Activated CD4-positive, CD25-positive, alpha-beta regulatory T cell treated with anti-CD3 and anti-CD28 coated beads, Interleukin-2, amount 50 U/mL, for 72 hours (primary cell): ENCODE measurements at places on chromosomes 12 and 14.
A peak's percentile ranks its signal among the peaks of the same experiment; 100 is the strongest.

GRCh38 chr12:90262251-90262650 is 553.6 kb upstream of the ATP2B1 start:
- DNase-seq, result no peak

DNA sequence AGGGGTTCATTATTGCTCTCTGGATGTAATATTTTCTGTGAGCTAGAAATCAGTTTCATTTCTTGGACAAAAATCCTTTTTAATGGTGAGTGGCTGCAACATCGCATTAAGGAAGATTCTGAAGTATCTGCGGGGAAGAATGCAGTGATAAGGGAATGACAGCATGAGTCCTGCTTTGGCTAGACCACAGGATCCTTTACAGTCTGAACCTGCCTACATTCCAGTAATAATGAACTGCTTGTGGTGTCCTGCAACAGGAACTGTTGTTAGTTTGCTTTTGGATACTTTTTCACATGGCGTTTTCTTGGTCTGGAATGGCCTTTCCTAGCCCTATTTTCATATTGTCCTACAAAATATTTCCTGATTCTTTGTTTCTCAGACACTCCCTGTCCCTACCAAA is 15.7 kb downstream of the MDM2 start:
- DNase-seq, result no peak

DNA sequence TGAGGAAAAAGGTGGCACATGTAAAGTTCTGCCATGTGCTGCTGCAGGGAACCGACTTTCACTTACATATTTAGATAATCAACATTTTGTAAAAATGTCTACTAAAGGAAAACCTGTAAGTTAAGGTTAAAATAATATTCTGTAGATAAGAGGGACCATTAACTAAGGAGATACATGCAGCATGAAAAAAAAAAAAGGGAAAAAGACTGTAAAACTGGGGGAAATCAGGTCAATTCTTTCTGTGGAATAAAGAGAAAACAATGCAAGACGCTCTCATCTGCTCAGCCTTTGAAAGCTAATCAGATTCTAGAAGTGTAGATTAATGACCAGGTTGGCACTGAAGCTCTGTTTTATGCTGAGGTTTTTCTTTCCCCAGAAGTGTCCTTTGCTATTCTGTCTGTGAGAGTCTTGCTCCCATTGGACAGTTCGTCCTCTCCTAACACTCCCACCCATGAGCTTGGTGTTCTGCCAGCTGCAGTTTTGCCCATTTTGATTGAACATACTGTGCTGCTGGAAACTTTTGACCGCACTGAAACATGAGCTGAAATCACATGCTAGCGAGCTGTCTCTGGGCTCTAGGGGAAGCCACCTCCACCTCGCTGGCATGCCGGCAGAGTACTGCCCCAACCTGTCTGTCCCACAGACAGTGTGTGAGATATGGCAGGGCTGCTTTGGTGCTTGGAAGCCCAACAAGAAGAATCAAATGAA is 39.7 kb downstream of the PPTC7 start:
- no peak for DNase-seq

DNA sequence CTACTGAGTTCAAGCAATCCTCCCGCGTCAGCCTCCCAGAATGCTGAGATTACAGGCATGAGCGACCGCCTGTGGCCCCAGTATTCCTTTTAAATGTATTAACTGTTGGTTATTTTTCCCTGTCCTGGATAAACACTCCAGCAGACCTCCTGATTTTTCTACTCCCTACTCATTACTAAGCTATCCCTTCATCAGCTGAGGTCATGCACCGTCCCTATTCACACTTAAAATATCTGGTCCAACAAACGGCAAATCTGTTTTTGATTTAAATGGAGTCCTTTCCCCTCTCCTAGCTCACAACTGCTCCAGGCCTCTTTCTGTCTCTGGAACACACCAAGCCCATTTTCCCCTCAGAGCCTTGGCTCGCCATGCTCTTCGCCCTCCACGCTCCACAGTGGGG is 1003.3 kb upstream of the TMEM132C start:
- DNase-seq, result no peak

GRCh38 chr12:70154960-70155589 is 88.2 kb upstream of the CNOT2 start:
- DNase-seq, result no peak

DNA sequence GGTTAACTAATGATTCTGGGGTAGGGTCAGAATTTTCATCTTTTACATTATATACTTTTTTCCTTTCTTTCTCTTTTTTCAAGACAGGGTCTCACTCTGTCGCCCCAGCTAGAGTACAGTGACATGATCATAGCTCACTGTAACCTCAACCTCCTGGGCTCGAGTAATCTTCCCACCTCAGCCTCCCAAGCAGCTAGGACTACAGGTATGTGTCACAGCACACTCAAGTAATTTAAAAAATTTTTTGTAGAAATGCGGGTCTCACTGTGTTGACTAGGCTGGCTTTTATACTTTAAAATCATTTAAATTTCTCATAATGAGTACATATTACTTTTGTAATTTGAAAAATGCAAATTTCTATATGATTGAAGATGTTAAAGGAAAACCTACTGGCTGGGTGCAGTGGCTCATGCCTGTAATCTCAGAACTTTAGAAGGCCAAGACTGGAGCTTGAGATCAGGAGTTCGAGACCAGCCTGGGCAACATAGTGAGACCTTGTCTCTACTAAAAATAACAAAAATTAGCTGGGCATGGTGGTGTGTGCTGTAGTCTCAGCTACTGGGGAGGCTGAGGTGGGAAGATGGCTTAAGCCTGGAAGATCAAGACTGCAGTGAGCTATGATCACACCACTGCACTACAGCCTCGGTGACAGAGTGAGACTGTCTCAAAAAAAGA is 25.7 kb downstream of the R3HDM2 start:
- no peak for DNase-seq

DNA sequence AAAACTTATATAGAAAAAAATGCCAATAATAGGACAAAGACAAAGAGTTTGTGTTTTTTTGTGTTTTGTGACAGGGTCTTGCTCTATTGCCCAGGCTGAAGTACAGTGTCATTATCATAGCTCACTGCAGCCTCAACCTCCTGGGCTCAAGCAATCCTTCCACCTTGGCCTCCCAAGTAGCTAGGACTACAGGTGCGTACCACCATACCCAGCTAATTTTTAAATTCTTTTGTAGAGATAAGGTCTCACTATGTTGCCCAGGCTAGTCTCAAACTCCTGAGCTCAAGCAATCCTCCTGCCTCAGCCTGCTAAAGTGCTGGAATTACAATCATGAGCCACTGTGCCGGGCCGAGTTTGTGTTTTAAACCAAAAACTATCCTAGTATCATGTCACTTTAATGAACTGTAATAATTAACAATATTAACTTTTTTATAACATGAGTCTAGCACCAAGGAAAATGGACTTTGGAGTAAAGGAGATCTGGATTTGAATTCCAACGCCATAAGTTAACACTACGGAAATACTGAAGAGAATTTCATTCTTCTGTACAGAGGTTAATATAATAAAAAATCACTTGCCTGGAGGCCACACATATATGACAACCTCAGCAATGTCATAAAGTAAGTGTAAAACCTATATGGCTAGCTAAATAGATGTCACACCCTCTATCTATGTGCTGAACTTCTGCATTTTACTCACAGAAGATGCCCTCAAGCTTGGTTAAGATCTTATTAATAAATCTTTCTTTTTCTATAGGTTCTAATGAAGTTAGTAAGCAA is 53.2 kb downstream of the EPS8 start:
- DNase-seq, result no peak

GRCh38 chr12:42958291-42958674 is 368.7 kb upstream of the PRICKLE1 start:
- no peak for DNase-seq

- DNase-seq, result peak; percentile 45
These were observed 127.1 kb downstream of the FIGNL2 start for GRCh38 chr12:51721282-51721940.

- no peak for DNase-seq
These were observed 266.2 kb downstream of the RAD51B start for GRCh38 chr14:68085742-68086141.

DNA sequence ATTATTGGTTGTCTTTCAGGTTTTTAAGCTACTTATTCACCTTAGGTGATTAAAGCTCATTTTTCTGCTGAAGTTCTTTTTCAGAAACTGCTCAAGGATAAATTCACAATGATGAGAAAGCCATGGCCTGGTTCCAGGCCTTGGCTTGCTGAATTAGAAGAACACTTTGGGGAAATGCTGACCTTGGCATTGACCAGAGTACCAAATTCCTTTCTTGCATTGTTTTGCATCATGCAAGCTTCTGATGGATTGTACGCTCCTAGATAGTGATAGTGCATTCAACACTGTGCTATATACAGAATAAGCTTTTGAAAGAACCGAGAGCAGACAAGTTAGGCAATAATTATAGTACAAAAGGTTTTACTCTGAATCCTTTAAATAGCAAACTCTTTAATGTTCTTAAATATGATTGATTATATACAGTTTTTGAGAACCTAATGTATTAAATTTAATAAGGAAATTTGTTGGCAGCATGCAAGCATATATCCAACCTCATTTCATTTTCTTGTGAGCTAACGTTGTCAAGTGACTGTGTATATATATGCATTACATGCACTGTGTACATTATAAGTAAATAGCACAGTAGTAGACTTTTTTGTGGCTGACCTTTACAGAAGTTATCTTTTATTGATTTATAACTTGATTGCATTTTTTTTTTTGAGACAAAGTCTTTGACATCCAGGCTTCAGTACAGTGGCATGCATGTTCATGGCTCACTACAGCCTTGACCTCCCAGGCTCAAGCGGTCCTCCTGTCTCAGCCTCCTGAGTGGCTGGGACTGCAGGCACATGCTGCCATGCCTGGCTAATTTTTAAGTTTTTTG is 99.2 kb downstream of the DIP2B start:
- DNase-seq, result no peak

GRCh38 chr12:27711967-27712366 is 1.3 kb downstream of the MRPS35 start:
- DNase-seq, result no peak

GRCh38 chr12:100974341-100974740 is 179.8 kb downstream of the ANO4 start:
- no peak for DNase-seq

GRCh38 chr12:47903927-47904712 is 674 bp downstream of the VDR start:
- peak; percentile 58 for DNase-seq

GRCh38 chr14:93056840-93057585 is 58.7 kb downstream of the ITPK1 start:
- DNase-seq, result no peak

GRCh38 chr14:47442211-47442610 is 233.2 kb downstream of the MDGA2 start:
- no peak for DNase-seq

DNA sequence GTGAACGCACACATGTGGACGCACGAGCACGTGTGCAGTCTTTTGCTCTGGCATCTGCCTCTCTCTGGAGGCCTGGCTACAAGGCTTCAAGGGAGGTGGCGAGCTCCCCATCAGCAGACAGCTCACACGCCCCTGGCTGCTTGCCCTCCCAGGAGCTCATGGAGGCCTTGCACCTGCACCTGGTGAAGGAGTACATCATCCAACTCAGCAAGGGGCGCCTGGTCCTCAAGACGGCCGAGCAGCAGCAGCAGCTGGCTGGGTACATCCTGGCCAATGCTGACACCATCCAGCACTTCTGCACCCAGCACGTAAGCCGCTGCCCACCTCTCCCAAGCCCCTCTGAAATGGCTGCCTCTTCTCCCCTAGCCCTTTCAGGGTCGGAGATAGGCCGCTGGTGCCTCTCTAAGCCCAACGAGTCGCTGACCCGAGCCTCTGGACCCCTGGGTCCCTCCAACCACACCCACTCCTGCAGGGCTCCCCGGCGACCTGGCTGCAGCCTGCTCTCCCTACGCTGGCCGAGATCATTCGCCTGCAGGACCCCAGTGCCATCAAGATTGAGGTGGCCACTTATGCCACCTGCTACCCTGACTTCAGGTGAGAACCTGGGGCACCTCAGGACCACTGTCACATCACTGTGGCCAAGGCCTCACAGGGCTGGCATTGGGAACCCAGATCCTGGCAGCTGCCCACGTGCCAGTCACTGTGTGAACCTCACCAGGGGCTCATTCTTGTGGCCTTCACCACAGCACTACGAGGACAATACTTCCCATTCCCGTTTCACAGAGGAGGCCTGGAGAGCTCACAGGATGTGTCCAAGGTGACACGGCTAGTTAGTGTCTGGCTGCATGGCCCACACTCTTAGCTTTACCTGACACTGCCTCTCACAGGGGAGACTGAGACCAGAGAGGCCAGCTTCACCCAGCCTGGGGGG is 10.2 kb downstream of the TNFAIP2 start:
- no peak for DNase-seq

DNA sequence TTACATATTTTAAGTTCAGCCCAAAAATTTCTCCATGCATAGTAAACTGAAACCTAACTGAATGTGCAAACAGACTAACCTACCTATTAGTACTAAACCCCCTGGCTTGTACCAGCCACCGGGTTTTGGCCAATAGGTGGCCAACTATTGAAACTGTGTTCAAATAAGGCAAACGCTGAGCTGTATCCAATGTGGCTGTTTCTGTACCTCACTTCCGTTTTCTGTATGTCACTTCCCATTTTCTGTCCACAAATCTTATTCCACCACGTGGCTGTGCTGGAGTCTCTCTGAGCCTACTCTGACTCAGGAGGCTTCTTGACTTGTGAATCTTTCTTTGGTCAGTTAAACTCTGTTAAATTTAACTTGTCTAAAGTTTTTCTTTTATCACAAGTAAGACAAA is 6.0 kb upstream of the FBXO34 start:
- no peak for DNase-seq

DNA sequence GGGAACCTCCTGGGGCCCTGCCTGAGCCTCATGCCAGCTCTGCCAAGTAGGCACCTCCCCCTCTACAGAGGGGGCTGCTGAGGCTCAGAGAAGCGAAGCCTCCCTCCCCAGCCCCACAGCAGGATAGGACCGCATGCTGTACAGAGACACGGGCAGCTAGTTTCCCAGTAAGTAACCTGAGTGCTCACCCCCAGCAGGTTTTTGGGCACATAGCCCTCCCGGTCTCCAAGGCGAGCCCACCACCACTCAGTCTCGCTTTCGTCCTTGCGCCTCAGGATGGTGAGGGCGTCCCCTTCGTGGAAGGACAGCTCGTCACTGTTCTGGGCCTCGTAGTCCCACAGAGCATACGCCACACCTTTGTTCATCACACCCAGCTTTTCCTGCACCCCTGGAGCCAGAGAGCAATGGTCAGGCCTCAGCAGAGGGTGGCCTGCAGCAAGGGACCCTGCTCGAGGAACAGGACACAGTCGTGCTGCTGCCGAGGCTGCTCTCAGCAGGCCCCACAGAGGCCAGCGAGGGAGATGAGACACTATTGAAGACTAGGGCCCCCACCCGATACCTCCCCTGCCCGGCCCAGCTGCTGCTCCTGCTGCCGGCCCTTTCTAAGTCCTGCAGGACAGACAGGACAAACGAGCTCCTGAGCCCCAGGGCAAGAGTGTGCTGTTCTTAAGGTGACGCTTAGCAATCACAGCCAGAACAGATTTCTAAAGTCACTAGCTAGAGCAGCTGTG is 20.4 kb downstream of the ZFYVE21 start:
- DNase-seq, result no peak

GRCh38 chr14:102690509-102691286 is 86.6 kb upstream of the TRAF3 start:
- DNase-seq, result no peak
